Activated T-helper 1 cell treated with anti-CD3 and anti-CD28 coated beads, Interleukin-2, amount 50 U/mL, for 16 hours (primary cell): ENCODE measurements at places on chromosomes 7 and 10.

GRCh38 chr10:86658751-86659150 lies 4.4 kb downstream of the OPN4 start:
- no peak for DNase-seq

- DNase-seq: no peak
These were observed at the start of gene A1CF for GRCh38 chr10:50885097-50885859. Gene A1CF (minus strand): TSS chr10:50885627. CDS start chr10:50859940, 25,687 bp downstream.

DNA sequence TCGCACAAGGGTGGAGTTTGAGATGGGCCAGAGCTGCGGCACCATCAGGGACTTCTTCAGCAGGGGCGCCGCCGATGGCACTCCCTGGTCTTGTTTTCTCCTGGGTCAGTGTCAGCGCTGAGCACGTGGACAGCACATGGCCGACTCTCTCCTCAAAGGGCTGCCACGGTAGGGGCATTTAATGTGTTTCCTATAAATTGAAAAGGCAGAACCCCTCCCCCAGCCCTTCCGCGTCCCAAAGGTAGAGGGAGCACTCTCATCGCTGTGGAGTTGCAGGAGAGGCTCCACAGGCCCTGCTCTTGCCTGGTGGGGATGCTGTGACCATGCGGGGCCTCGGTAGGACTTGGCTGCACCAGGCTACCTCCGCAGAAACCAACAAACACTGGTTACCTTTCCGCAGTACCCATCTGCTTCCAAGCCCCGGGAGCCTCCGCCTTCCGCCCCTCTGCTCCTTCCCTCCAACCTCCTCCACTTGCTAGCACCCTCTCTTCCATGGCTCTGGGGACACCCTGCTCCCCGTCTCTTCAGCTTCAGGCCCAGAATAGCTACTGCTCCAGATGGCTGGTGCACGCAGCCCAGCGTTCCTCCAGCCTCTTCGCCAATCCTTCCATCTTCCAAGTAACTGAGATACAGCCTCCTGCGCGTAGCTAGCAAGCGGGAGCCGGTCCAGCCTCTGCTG lies 166.3 kb upstream of the ADCY1 start:
- DNase-seq: no peak

DNA sequence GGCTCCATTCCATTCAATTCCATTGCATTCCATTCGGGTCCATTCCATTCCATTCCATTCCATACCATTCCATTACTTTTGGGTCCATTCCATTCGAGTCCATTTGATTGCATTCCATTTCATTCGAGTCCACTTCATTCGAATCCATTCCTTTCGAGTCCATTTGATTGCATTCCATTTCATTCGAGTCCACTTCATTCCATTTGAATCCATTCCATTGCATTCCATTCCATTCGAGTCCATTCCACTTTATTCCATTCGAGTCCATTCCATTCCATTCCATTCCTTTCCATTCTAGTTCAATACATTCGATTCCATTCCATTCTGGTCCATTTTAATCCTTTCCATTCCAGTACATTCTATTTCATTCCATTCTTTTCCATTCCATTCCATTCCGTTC lies 334.0 kb downstream of the ZNF33B start:
- no peak for DNase-seq
